ENCODE measurements at places on chromosomes 7 and 10.

- DNase-seq = no peak
These were observed 13.8 kb upstream of the PPIF start for GRCh38 chr10:79333513-79333912.

GRCh38 chr7:94412762-94413322, 18.1 kb downstream of the COL1A2 start:
- no peak for DNase-seq

DNA sequence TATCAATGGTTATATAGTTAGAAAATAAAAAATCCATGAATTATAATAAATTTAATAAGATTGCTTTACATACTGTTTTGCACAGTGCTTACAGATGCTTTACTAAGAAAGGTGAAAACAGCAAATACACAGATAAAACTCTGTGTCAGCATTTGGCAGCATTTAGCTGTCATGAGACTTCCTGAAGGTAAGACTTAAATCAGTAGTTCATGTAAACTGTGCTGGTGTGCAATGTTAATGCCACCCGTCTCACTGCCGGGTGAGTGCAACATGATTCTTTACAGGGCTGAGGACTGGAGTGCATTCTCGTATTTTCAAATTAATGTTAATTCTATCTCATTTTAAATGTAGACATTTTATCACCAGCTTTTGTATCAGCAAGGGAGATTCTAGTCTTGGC, 326.2 kb upstream of the POT1 start:
- no peak for DNase-seq

GRCh38 chr7:132526111-132526740, 50.0 kb downstream of the PLXNA4 start:
- no peak for DNase-seq

DNA sequence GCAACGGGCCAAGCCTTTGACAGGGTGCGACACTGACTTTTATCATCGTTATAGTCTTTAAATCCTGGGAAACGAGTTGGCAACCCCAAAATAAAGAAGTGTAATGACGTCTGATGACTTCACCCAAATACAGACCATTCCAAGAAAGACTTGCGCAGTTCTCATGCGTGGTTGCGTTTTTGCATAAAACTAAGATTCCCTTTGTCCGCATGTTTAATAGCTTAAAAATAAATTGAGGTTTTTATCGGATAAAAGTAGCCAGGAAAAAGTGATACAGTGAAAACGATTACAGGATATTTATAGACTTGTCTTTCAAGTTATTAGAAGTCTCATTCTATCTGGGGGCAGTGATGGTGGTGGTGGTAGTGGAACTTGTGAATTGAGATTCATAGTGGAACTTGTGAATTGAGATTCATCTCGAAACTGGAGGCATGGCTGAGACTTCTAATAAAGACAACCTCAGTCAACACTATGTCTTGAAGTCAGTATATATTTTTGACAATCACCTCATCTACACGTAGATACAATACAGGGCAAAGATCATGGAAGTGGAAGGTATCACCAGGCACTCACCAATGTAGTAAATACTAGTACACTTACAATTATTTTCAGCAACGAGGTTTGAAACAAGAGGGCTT, 1.2 kb upstream of the NAMPT start:
- no peak for DNase-seq

DNA sequence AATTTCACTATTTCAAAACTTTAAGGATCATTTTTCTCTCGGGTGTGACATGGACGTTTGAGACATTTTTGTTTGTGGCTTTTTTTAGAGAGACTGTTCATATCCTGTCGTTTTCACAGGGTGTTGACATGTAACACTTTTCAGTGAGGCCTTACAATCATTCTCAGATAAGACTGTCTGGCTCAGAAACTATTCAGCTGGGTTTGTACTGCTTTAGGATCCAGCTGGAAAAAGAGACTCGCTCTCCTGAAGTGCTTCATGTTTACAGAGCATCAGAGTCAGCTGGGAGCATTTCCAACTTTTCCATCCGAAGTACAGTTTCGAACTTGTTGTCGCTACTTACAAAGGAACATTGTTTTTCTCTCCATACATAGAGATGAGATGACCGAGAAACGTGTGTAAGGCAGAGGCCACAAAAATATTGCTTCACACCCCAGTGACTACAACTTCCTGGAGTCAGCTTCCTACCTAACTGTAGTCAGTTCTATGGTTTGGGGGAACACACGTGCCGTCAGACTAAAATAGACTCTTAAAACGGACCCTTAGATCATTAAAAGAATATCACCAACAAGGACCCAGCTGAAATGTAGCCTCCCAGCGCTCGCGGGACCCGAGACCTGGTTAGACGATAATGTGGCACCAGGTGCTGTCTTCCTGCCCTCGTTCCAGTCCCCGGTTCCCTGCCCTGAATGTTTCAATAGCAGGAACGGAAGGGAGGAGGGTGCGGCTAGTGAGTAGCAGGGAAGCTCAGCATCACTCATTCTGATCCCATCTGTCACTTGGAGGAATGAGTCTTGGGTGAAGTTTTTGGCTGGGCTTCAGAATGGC, 78.0 kb downstream of the MKI67 start:
- peak; percentile 29 for DNase-seq

- no peak for DNase-seq
These were observed 291.7 kb upstream of the HABP2 start for GRCh38 chr10:113261161-113261560.

GRCh38 chr7:110774071-110774470, 316.9 kb upstream of the LRRN3 start:
- no peak for DNase-seq

DNA sequence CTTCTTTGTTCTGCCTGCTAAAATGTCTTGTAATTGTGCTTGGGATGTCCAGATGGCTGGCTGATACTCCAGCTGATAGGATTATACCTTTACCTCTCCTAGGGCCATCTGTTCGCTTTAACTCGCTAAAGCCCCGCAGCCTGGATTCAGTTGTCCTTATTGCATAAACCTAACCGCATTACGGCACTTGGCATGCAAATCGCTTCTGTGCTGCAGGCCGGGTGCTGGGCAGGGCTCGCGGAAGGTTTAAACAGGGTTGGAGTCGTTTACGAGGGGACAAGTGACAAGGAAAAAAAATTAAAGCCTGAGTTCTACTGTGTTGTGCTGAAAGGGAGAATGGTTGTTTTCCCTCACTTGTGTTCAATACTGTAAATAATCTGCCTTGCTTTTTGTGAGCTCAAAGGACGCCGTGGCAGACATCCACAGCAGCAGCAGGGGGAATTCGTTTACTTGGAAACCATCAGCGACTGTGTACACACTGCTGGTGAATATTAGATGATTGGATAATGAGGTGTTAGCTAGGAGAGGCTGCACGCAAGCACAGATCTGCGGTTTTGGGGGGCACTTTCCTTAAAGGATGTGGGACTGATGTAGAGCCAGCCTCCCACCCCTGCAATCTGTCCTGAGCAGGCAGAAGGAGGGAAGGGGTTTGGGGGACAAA, 93.0 kb downstream of the EBF3 start:
- DNase-seq = no peak

- DNase-seq = peak; percentile 51
These were observed 3.5 kb downstream of the NRCAM start for GRCh38 chr7:108452707-108453106.

All from HuH-7 (cell line).